ENCODE measurements at places on chromosomes 2 and 18. TPM values are rescaled to one million over a fixed set of nuclear protein-coding genes. Genes with fewer than 3 reads are reported as not detected.
A peak's percentile ranks its signal among the peaks of the same experiment; 100 is the strongest.

GRCh38 chr2:171158790-171159371 lies 1.8 kb downstream of the TLK1 start:
- no peak for DNase-seq
- peaks cover 56% of the 10 kb centered on the region for H3K4me1 ChIP-seq
- no peaks in the 10 kb centered on the region for H3K36me3 ChIP-seq
- no peaks in the 10 kb centered on the region for H3K27me3 ChIP-seq

DNA sequence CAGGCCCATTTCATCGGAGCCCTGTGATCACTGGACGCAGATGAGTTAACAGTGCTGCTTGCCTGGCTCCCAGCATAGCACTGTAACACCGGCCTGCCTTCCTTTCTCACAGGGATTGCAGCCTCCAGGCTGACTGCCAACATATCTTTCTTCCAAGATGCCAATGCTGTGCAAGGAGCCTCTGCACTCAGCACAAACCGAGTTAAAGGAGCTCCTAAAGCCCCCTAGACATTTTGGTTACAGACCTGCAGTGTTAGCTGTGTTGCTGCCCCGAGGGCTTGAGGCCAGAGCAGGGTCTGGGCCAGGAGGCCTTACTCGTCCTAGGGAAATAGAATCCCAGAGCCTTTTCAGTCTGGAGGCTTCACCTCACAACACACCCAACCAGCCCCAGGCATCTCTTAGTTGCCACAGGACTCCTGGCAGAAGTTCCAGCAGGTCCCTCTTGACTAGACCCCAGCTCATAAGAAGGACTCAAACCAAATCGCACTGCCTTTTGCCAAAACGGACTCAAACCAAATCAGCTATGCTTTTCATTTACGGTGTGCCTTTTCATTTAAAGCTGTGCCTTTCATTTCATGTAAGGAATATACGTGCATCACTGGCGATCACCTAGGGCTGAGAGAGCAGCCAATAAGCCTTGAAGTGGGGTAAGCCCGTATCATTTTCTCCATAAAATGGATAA lies 58.4 kb upstream of the EML4 start:
- no peak overlapping the region for H3K4me3 ChIP-seq
- no peak for DNase-seq
- H3K4me1 ChIP-seq = peaks cover 12% of the 10 kb centered on the region
- no peaks in the 10 kb centered on the region for H3K27me3 ChIP-seq
- H3K27ac ChIP-seq = no peak overlapping the region

GRCh38 chr2:71668326-71669057 lies 215.1 kb downstream of the DYSF start:
- H3K4me1 ChIP-seq = no peaks in the 10 kb centered on the region
- H3K27me3 ChIP-seq = no peaks in the 10 kb centered on the region
- H3K27ac ChIP-seq = no peak overlapping the region
- no peak for DNase-seq

DNA sequence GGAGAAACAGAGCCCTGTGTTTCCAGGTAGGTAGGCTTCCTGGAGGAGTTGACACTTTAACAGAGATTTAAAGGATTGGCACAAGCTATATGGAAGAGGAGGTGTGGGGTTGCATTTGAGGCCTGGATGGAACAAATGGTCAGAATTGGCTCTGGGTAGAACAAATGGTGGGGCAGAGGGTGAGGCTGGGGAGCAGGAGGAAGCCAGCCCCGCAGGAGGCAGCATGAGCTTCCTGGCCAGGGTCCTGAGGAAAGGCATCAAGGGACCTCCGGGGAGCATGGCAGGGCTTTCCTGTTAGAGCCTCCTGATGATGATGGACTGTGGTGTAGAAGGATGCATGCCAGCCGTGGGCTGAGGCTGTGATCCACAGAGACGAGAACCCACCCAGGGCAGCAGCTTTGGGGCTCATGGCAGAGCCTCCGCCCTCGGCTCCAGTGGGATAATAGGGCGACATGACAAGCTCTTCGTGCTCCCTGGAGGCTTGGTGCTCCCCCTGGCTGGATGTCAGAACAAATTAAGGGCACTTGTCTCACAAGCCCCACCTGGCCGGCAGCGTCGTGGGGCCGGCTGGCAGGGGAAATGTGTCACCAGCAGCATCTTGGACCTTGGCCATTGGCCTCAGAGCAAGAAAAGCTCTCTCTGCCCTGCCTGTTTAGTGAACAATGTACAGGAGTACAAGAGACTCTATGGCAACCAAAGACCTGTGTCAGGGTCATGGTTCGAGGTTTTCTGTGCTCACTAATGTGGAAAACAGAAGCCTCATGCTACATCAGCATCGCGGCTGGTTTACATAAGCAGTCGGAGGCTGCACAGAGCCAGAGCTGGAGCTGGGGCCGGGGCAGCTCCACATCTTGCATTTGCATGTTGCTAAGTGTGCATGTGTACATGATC lies 153.5 kb downstream of the MYCN start:
- no peaks in the 10 kb centered on the region for H3K36me3 ChIP-seq
- H3K27ac ChIP-seq = no peak overlapping the region
- H3K4me1 ChIP-seq = peaks cover 7% of the 10 kb centered on the region
- no peak overlapping the region for H3K4me3 ChIP-seq

- H3K27me3 ChIP-seq = no peaks in the 10 kb centered on the region
- H3K4me1 ChIP-seq = no peaks in the 10 kb centered on the region
- H3K4me3 ChIP-seq = no peak overlapping the region
Observed at GRCh38 chr18:26405190-26405801, 143.1 kb downstream of the KCTD1 start.

DNA sequence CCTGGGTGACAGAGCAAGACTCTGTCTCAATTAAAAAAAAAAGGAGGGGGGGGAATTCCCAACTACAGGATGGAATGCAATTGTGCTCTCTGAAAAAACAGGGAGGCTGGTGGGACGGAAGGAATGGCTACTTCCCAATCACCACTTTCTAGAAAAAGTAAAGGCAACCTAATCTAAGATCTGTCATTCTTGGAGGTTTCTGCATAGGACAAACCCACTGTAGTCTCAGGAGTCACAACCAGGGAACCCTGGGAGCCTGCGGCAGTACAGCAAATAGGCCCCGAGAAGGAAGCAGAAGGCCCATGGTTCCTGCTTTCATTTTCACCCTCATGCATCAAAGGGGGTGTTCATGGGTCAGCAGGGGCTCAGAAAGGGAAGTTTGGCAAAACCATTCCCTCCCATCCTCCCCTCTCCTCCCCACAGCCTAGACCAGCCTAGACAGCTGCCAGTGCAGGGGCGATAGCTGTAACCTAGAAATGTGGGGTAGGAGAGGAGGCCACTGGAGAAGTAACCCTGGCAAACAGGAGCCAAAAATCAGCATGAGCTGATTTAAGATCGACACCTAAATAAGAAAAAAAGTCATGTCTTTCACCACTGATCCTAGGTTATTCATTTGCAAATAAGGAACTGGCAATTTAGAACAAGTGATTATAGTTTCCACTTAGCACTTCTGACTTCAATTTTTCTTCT lies 48.0 kb downstream of the TRABD2A start:
- DNase-seq = peak; percentile 18
- no peak overlapping the region for H3K27ac ChIP-seq
- H3K36me3 ChIP-seq = no peaks in the 10 kb centered on the region

GRCh38 chr2:140353541-140353940 lies 1573.4 kb upstream of the NXPH2 start:
- H3K27ac ChIP-seq = no peak overlapping the region
- H3K4me1 ChIP-seq = no peaks in the 10 kb centered on the region
- DNase-seq = no peak
- H3K4me3 ChIP-seq = no peak overlapping the region

DNA sequence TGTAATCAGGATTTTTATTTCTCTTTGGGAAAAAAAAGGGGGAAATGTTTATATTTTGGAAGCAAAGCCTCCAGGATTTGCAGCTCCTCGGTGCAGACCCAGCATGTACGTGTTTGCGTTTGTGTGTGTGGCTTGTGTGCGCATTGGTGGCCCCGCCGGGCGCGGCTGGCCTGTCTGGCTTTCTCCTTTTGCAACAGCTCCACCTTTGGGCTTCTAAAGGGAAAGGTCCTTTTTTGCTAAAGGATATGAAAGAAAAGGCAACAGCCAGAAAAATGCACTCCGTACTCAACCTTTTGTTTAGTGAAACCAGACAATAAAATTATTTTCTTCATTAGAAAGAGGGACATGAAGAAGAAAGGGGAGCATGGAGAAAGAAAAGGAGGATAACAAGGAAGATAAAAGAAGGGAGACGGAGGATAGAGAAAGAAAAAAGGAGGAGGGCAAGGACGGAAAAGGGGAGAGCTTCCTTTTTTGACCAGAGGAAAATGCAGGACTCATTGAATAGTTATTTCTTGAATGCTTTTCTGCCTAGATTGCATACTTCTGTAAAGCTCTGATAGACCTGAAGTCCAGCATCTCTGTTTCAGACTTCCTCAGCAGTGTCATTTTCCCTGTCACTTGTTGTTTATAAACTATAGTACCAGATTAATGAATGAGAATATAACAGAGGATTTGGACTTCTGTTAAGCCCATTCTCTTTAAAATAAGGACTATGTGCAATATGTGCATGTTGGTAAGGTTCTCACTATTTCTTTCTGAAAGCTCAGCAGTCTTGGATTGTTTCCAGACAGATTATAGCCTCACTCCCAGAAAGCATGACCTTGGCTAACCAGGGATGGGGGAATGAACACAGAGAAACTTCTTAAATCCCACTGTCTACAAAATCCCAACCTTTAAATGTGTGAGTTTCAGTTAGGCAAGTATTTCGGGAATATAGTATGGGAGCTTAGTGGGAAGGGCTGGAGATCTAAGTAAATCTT lies 563.1 kb upstream of the PIK3C3 start:
- no peak overlapping the region for H3K27ac ChIP-seq
- H3K4me1 ChIP-seq = peaks cover 7% of the 10 kb centered on the region
- H3K4me3 ChIP-seq = peak overlapping the region; percentile 38
- no peaks in the 10 kb centered on the region for H3K27me3 ChIP-seq
- no peaks in the 10 kb centered on the region for H3K36me3 ChIP-seq

DNA sequence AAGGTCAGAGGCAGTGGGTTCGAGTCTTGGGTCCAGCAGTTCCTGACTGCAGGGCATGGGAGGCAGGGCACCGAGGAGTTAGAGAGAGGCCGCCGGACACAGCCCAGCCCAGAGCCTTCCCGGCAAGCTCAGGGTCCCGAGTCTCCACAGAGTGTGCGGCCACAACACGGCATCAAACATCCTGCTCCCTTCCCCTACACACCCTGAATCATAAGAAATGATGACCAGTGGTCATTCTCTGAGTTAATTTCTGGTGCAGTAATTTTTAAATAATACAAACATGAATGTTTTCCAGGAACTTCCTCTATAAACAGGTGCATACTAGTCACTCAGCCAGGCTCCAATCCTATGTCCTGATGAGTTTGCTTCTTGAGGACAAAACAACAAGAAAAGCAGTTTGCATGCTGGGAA lies 118.0 kb downstream of the PXDN start:
- peaks cover 16% of the 10 kb centered on the region for H3K4me1 ChIP-seq
- H3K27me3 ChIP-seq = peaks cover 4% of the 10 kb centered on the region
- no peak for DNase-seq
- no peak overlapping the region for H3K4me3 ChIP-seq
- peaks cover 19% of the 10 kb centered on the region for H3K36me3 ChIP-seq

DNA sequence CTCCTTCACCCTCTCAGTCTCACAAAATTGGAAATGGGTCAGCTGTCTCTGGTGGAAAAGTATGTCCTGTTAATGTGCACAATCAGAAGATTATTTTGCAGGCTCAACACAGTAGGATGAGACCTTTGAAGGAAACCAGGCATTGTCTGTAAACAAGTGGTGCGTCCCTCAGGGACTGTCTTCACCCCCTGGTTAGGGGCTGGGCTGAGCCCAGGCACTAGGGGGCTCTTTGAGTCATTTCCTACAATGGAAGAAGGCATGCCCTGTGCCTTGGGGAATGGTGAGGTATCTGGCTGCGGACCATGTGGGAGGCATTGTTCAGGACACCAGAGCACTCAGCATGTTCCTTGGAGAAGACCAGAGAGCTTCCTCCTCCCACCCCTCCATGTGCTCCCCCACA lies 26.8 kb downstream of the PKDCC start:
- DNase-seq = no peak
- no peaks in the 10 kb centered on the region for H3K27me3 ChIP-seq
- H3K4me3 ChIP-seq = no peak overlapping the region
- no peak overlapping the region for H3K27ac ChIP-seq
- peaks cover 30% of the 10 kb centered on the region for H3K4me1 ChIP-seq
- no peaks in the 10 kb centered on the region for H3K36me3 ChIP-seq

DNA sequence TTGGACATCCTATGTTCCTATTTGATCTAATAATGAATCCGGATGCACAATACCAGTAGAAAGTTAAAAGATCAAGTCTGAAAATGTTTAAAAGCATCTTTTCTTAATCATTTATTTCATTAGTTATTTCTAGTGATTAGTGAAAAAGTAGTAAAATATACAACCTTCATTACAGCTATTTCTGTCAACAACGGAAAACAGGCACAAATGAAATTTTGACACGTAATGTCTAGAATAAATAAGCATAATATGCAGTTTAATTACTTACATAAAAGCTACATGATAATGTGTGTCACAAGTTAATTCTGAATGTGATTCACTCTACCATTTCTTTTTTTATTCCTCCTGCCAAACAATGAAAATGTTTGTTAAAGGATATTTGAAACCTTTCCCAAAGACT lies 216.1 kb downstream of the MYCN start:
- no peaks in the 10 kb centered on the region for H3K4me1 ChIP-seq
- peaks cover 13% of the 10 kb centered on the region for H3K27me3 ChIP-seq
- no peak overlapping the region for H3K27ac ChIP-seq
- H3K4me3 ChIP-seq = no peak overlapping the region
- H3K36me3 ChIP-seq = no peaks in the 10 kb centered on the region

DNA sequence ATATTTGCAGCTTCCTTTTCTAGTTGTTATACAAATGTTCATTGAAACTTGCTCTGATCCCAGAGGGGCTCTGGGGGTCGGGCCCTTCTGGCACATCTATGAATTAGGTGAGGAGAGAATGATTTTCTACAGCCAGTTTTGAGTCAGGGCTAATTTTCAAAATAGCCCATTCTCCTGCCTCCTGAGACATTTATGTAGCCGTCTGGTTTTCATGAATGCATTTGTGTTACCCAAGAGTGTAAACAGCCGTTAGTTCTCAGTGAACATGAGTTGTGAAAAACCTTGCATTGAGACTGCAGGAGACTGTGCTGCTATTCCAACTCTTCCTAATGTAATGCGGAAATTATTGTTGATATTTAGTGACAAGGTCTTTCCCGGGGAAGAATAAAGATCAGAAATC lies 122.5 kb downstream of the ICOS start:
- H3K4me3 ChIP-seq = no peak overlapping the region
- H3K4me1 ChIP-seq = no peaks in the 10 kb centered on the region
- H3K27ac ChIP-seq = no peak overlapping the region
- no peaks in the 10 kb centered on the region for H3K36me3 ChIP-seq
- DNase-seq = no peak

PLGLB2 gene
- total RNA-seq = 1.3 TPM

CTAGE1 gene
- total RNA-seq = not detected

DYNAP gene
- not detected for total RNA-seq

CPS1 gene
- total RNA-seq = 4.9 TPM

OR6B2 gene
- total RNA-seq = not detected

NPHP1 gene
- total RNA-seq = 5.4 TPM

UGT1A9 gene
- not detected for total RNA-seq
